ENCODE measurements at places on chromosomes 7 and 10. TPM values are rescaled to one million over a fixed set of nuclear protein-coding genes. Genes with fewer than 3 reads are reported as not detected.

GRCh38 chr10:112791447-112791846 is 158.6 kb upstream of the TCF7L2 start:
- DNase-seq = no peak

DNA sequence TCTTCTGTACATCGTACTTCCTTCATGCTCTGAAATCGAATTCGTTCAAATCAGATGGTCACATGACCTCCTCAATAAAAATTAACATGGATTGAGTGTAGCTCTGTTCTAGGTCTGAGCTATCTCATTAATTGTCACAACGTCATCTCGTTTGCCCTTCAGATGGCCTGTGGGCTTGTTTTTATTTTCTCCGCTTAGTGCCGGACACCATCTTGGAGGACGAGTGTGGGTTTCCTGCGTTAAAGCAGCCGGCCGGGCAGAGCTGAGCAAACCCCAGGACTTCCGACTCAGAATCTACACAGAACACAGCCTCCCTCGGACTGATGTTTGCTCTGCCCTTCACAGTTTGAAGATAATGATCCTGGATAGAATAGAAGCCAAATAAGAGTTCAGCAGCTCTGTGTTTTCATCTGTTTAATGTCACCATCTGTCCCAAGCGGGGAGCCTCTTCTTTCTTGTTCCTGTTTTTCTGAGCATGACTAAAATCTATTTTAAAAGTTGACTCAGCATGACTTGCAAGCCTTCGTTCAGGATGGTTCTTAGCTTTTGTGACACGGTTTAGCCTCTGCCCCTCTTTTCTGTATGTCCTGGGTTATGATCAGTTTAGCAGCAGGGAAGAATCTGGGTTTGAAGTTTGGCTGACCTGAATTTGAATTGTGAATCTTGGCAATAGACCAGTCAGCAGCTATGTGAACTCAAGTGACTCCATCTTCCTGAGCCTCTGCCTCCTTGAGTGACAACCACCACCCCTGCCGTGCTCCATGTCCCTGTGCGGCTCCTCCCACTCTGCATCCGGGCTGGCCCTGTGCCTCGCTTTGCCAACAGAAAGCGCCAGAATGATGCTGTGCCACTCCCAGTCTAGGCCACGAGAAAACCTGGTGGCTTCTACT is 30.6 kb upstream of the GALNTL5 start:
- no peak for DNase-seq

PON1 gene
- total RNA-seq = not detected

JAKMIP3 gene
- total RNA-seq = 0.90 TPM

DNA sequence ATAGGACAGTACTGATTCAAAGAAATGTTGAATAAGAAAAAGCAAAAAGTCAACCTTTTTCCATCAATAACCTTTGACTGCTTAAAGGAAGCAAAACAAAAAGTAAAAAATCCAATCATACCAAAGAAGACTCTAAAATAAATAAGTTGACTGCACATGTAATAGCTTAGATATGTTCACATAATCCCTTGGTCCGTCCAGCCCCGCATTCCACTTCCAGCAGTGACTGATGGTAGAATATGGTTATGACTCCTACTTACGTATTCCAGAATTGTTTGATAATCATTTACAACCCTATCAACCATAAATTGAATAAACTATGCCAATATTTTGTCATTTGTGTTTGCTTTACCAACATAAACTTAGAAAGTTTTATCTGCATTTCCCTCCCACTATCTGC is 77.9 kb downstream of the CTNNA3 start:
- DNase-seq = no peak

DNA sequence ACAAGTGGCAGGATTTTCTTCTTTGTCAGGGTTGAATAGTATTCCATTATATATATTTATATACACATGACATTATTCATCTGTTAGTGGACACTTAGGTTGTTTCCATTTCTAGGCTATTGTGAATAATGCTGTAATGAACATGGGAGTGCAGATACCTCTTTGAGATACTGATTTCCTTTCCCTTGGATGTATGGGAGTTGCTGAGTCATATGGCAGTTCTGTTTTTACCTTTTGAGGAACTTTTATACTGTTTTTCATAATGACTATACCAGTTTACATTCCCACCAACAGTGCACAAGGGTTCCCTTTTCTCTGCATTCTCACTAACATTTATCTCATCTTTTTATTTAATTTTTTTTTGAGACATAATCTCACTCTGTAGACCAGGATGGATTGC is 1.8 kb upstream of the CLCN1 start:
- DNase-seq = no peak

- DNase-seq = no peak
These were observed 10.7 kb downstream of the PEX1 start for GRCh38 chr7:92517631-92518030.

GRCh38 chr10:69337296-69338132 is 59.2 kb downstream of the HK1 start:
- no peak for DNase-seq

SPDYE6 gene
- 0.13 TPM for total RNA-seq

- DNase-seq = no peak
These were observed 473.5 kb upstream of the AKR1E2 start for GRCh38 chr10:4352414-4352961.

DNA sequence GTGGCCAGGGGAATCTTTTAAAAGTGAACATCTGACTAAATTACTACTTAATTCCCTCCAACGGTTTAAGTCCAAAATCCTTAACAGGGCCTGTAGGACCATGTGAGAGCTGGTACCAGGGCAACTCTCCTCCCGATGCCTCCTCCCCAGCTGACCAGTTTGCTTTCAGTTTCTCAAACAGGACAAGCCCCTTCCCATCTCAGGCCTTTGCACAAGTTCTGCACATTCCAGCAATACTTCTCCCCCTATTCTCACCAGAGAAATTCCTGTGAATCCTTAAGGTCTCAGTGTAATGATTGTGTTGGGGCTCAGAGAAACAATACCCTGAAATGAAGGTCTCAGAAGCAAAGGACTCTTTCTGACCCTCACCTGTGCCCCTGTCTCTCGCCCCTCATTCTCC is 8.0 kb upstream of the CALHM1 start:
- no peak for DNase-seq

- DNase-seq = no peak
These were observed 47.3 kb upstream of the OIT3 start for GRCh38 chr10:72846238-72846637.

DNA sequence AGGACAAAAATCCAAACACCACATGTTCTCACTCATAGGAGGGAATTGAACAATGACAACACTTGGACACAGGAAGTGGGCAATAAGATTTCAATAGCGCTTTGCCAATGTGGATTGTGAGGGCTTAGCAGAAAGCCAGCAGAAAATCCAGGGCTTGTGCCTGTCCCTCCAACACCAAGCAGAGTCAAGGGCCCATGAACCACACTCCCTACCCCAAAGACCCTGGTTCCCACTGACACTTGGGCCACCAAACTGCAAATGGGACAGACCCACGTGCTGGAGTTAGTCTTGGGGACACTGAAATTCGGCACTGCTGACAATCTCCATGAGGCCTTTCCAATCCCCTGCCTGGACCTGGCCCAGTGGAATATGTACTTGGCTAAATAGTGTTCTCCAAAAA is 67.0 kb downstream of the GRID1 start:
- DNase-seq = no peak

PPP1R17 gene
- not detected for total RNA-seq

- no peak for DNase-seq
These were observed 90.0 kb downstream of the PROSER2 start for GRCh38 chr10:11913079-11913641.

Data from activated CD4-positive, alpha-beta memory T cell treated with anti-CD3 and anti-CD28 coated beads, Interleukin-2, amount 10 ng/mL, durations not matched to agents 7 days and 5 days (primary cell).